NCI-H2171 (cell line): ENCODE measurements at places on chromosomes 3 and 15.
A peak's percentile ranks its signal among the peaks of the same experiment; 100 is the strongest.

DNA sequence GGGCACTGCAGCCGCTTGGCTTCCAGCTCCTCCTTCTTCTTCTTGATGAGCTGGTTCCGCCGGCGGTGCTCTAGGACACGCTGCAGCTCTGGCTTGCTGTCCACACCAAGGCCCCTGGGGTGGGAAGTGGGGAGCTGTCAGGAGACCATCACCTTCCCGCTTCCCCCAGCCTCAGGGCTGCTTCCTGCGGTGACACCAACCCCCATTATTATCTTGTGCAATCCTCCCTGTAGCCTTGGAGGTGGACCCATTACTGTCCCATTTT is 10.0 kb downstream of the FAM107A start:
- DNase-seq: no peak

DNA sequence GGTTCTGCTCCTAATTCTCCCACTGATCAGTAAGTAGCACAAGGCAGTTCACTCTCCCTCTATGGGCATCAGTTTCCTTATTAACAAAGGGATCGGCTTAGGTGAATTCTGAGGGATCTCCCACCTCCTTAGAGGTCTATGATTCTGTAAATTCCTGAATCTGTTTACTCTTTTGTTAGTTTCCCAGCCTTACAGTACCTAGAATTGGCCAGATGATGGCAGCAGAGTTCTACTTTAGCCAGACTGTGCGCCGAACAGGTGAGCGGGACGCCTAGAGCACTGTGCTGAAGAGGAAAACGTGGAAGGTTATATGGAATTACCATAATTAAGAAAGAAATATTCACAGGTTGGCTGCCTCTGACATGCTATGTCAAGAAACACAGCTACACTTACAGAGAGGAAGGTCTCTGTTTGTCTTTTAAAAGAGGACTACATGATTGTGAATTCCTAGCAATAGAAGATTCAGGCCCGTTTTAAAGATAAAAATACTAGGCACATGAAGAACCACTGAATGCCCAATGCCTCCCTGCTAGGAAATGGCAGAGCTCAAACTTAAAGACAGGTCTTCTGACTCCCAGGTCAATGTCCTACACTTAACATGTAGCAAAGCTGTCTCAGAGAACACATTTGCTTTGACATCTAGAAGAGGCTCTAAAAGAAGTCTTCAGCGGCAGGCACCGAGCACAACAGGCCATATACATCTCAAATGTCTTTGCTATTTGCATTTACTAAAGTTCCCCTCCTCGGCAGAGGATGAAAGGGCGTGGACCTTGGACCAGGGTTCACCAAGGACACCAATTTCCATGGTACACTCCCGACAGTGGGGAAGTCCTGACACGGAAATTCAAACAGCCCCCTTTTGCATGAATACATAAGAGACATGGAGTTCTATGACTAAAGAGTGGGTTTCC is 259.9 kb downstream of the FGF12 start:
- DNase-seq: peak; percentile 52

- no peak for DNase-seq
Observed at GRCh38 chr3:37887062-37887461, 25.4 kb downstream of the CTDSPL start.

- no peak for DNase-seq
Observed at GRCh38 chr3:17157713-17158112, 273.0 kb downstream of the PLCL2 start.

DNA sequence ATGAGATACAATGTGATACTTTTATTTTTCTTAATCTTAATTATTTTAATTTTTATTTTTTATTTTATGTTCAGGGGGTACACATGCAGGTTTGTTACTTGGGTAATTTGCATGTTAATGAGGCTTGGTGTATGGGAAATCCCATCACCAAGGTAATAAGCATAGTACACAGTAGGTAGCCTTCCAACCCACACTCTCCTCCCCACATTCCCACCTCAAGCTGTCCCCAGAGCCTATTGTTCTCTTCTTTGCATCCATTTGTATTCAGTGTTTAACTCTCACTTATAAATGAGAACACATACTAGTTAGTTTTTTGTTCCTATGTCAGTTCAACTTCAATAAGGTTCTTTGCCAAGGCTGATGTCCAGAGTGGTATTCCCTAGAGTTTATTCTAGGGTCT is 1375.4 kb downstream of the NSUN3 start:
- DNase-seq: no peak

- no peak for DNase-seq
Observed at GRCh38 chr3:9168241-9168741, 81.2 kb downstream of the SRGAP3 start.
